Ascending aorta (tissue), 2 donors: ENCODE measurements at places on chromosomes 2 and 18. TPM values are rescaled to one million over a fixed set of nuclear protein-coding genes. Genes with fewer than 3 reads are reported as not detected.

GRCh38 chr2:21607572-21607971, 483.8 kb downstream of the TDRD15 start:
- no peaks in the 10 kb centered on the region for H3K4me1 ChIP-seq
- no peaks in the 10 kb centered on the region for H3K27me3 ChIP-seq
- no peak overlapping the region for H3K4me3 ChIP-seq
- H3K36me3 ChIP-seq, result no peaks in the 10 kb centered on the region
- DNase-seq, result no peak

GRCh38 chr2:207711750-207712530, 500 bp downstream of the CCNYL1 start:
- H3K4me3 ChIP-seq, result peak overlapping the region; percentile 75
- H3K36me3 ChIP-seq, result no peaks in the 10 kb centered on the region
- no peaks in the 10 kb centered on the region for H3K4me1 ChIP-seq

The SCYGR8 gene
- not detected for total RNA-seq

DNA sequence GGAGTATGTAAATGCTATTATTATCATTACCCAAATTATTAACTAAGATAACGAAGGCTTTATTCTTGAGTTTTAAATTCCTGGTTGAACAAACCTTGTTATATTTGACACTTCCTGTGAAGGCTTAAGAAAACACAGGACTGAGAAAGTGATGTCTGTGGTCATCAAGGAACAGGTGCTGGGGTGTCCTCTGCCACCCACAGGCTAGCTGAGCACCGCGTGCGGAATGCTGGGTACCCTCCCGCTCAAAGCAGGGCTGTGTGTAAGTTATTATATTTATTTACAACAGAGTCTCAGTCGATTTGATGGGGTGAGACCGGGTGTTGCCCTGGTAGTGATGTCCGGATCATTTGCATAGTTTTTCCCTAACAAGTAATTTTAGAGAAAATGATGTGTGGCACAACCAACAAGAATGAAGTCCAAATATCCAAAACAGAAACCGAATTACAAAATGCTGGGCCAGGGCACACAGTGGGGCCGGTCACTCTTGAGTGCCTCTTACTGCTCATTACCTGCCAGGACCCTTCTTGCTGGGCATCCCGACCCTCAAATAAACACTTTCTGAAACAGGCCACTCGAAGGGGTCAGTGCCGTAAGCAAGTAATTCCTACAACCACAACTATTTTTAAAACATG, 49.2 kb downstream of the TMEM18 start:
- no peaks in the 10 kb centered on the region for H3K36me3 ChIP-seq
- H3K4me3 ChIP-seq, result no peak overlapping the region
- H3K27me3 ChIP-seq, result no peaks in the 10 kb centered on the region
- H3K4me1 ChIP-seq, result no peaks in the 10 kb centered on the region
- DNase-seq, result no peak
- H3K27ac ChIP-seq, result no peak overlapping the region

DNA sequence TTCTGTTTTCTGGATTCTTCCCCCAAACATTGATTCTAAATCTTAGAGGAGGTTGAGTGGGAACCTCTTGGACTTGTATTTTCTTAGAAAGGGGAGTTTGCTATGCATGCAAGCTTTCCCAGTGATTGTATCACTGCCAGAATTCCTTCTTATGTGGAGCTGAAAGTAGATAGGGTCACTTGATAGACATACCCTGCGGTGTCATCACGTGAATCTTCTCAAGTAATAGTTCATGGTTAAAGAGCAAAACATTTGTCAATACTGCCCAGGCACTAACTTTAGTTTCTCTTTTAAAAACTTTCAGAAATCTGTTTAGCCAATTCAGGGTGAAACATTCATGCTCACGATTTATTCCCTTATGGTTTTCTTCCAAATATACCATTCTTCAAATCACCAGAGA, 6.4 kb downstream of the PMAIP1 start:
- H3K27me3 ChIP-seq, result no peaks in the 10 kb centered on the region
- no peaks in the 10 kb centered on the region for H3K4me1 ChIP-seq
- no peak overlapping the region for H3K27ac ChIP-seq

DNA sequence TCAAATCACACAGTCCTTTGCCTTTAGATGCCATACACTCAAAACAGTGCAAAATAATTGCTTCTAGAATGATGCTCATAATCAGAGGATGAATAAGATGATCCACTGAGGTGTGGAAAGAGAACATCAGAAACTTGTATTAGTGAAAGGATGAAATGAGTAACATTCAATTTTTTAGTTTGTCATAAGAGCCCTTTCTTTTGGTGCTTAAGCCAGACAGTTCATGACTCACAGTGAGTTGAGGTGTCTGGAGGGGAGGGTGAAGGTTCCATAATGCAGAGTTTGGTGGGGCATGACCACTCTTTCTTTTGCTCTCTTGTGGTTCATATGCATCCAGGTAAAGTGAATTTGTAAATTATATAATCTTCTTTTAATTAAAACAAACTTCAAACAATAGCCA, 415.0 kb upstream of the CELF4 start:
- H3K4me1 ChIP-seq, result no peaks in the 10 kb centered on the region
- H3K27me3 ChIP-seq, result no peaks in the 10 kb centered on the region
- H3K4me3 ChIP-seq, result no peak overlapping the region
- H3K27ac ChIP-seq, result no peak overlapping the region
- no peaks in the 10 kb centered on the region for H3K36me3 ChIP-seq

The HRH4 gene
- total RNA-seq, result not detected

The PLEKHA3 gene
- 4.8 TPM for total RNA-seq

The CYTIP gene
- total RNA-seq, result 5.5 TPM

The TTC32 gene
- total RNA-seq, result not detected

GRCh38 chr2:229980431-229981184, 58.3 kb downstream of the FBXO36 start:
- peak overlapping the region; percentile 31 for H3K27ac ChIP-seq
- no peaks in the 10 kb centered on the region for H3K36me3 ChIP-seq
- H3K4me1 ChIP-seq, result no peaks in the 10 kb centered on the region
- H3K4me3 ChIP-seq, result peak overlapping the region; percentile 17

DNA sequence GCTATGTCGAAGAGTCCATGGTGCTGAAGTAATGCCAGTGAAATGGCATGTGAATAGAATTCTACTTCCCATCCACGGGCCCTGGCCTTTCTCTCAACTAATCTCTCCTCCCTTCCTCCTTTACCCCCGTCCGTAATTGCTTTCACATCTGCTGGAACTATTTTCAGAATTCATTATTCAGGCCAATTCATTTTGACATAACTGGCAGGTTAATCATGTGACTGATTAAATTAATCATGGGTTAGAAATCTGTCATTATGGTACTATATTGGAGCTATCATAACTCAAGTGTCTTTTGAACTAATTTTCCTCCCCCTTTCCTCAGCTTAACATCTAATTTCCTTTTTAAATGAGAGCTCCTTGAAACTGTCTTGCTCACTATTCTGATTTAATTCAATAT, 66.9 kb downstream of the ZDBF2 start:
- no peaks in the 10 kb centered on the region for H3K36me3 ChIP-seq
- H3K4me1 ChIP-seq, result no peaks in the 10 kb centered on the region
- no peak overlapping the region for H3K4me3 ChIP-seq

The SLC9A2 gene
- total RNA-seq, result not detected

GRCh38 chr2:138831691-138832090, 51.5 kb upstream of the NXPH2 start:
- no peaks in the 10 kb centered on the region for H3K36me3 ChIP-seq
- no peak for DNase-seq
- no peak overlapping the region for H3K4me3 ChIP-seq
- no peak overlapping the region for H3K27ac ChIP-seq
- H3K27me3 ChIP-seq, result no peaks in the 10 kb centered on the region

GRCh38 chr18:10453261-10453805, 1.1 kb upstream of the APCDD1 start:
- H3K4me1 ChIP-seq, result peaks cover 20% of the 10 kb centered on the region
- no peaks in the 10 kb centered on the region for H3K36me3 ChIP-seq
- peak overlapping the region; percentile 63 for H3K4me3 ChIP-seq

- H3K4me3 ChIP-seq, result no peak overlapping the region
- H3K4me1 ChIP-seq, result no peaks in the 10 kb centered on the region
- DNase-seq, result no peak
Measured at GRCh38 chr2:17646081-17646554, 105.6 kb downstream of the VSNL1 start.

DNA sequence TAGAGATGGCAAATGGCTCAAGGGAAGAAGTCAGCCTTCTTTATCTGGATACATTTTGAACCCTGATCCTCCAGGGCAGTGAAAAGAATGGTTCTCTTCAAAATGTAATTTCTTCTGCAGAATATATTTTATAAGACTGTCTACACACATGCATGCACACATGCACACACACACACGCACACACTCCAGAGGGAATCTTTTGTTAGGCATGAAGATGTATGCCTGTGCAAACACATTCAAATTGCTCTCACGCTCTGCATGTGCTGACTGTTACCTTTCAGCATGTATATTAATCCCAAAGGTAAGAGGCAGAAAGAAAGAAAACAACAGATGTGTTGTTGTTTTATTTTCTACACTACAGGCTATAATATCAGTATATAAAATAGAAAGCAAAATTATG, 43.2 kb downstream of the SLC5A7 start:
- no peaks in the 10 kb centered on the region for H3K36me3 ChIP-seq
- no peak overlapping the region for H3K27ac ChIP-seq
- no peaks in the 10 kb centered on the region for H3K4me1 ChIP-seq
- no peak for DNase-seq
- no peaks in the 10 kb centered on the region for H3K27me3 ChIP-seq
- no peak overlapping the region for H3K4me3 ChIP-seq

The SERPINB4 gene
- not detected for total RNA-seq

- no peak overlapping the region for H3K27ac ChIP-seq
- H3K36me3 ChIP-seq, result no peaks in the 10 kb centered on the region
Measured at GRCh38 chr2:5373200-5373599, 319.0 kb upstream of the SOX11 start.

DNA sequence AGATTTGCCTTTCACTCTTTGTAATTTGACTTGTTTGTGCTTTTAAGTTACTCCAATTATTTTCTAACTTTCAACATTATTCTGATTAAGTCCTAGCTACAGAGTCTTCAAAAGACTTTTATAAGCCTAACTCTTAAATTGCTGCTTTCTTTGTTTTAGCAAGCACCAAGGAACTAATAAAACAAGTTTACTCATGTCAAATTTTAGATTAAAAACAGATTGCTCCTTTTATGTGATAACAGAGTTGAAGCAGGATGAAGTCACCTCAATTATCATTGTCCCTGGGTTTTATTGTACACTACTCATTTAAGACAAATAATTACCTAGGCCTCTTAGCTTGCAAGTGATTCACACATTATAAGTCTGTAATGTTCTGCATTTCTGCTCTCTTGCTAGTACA, 678.4 kb downstream of the ERBB4 start:
- H3K4me1 ChIP-seq, result no peaks in the 10 kb centered on the region
- no peak overlapping the region for H3K4me3 ChIP-seq
- no peak overlapping the region for H3K27ac ChIP-seq
- no peak for DNase-seq

The TOGARAM2 gene
- not detected for total RNA-seq

GRCh38 chr2:174124181-174124580, 124.2 kb downstream of the OLA1 start:
- H3K27me3 ChIP-seq, result no peaks in the 10 kb centered on the region
- H3K36me3 ChIP-seq, result no peaks in the 10 kb centered on the region
- no peak overlapping the region for H3K27ac ChIP-seq
- H3K4me1 ChIP-seq, result no peaks in the 10 kb centered on the region
- H3K4me3 ChIP-seq, result no peak overlapping the region
- no peak for DNase-seq

DNA sequence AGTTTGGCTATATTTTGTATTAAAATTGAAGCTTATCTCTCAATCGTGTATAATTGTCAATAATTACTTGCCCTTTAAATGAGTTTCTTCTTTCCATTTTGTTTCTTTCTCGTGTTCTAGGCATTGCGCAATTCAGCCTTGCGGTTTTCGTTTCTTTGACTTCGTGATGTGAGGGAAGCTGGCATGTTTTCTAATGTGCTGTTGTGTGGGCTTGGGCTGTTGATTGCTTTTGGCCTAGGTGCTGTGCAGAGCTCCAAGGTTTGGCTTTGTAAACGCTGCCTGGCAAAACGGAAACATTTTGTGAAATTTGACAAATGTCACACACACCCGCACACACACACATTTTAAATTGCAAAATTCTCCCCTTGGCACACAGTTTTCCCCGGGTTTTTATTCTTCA, 242.6 kb upstream of the TCF4 start:
- H3K4me1 ChIP-seq, result no peaks in the 10 kb centered on the region
- H3K36me3 ChIP-seq, result no peaks in the 10 kb centered on the region
- no peaks in the 10 kb centered on the region for H3K27me3 ChIP-seq
- no peak for DNase-seq

The ITGA6 gene
- 40.7 TPM for total RNA-seq

DNA sequence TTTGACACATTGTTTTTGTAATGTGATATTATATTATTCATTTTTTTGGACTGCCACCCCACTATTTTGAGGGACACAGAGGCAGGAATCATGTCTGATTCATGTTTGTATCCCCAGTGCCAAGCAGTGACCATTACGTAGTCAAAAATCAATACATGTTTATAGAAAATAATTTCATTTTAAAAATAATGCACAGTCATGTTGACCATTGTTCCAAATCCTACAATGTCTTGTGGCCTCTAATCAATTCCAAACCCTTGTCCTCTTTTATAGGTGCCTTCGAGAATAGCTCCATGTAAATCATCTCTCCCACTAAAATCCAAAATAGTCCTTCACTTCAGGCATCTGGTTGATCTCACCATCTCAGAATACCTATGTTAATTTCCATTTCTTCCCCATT, 454.7 kb downstream of the LRP1B start:
- DNase-seq, result no peak
- H3K36me3 ChIP-seq, result no peaks in the 10 kb centered on the region
- H3K4me1 ChIP-seq, result no peaks in the 10 kb centered on the region
- no peak overlapping the region for H3K27ac ChIP-seq
- no peak overlapping the region for H3K4me3 ChIP-seq
- no peaks in the 10 kb centered on the region for H3K27me3 ChIP-seq

DNA sequence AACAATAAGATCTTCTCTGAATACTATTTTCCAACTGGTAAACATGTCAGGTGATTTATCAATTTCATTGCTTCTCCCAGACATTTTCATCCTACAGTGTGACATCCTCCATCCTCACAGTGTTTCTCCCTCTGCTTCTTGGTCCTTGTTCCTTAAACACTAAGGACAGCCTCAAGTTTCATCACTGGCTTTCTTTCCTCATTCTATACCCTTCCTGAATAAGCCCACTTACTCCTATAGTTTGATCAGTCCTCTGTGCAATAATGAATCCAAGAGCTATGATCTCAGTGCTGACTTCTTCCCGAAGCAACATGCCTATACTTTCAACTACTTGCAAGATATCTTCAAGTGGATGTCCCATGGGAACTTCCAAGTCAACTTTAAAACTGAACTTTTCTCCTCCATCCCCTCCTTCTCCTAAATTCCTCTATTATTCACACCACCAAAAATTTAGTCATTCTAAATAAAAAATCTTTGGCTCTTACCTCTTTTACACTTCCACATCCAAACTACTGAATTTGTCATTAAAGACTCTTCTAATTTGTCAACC, 87.6 kb downstream of the FAM228A start:
- H3K4me1 ChIP-seq, result peaks cover 7% of the 10 kb centered on the region
- DNase-seq, result no peak
- no peaks in the 10 kb centered on the region for H3K27me3 ChIP-seq

DNA sequence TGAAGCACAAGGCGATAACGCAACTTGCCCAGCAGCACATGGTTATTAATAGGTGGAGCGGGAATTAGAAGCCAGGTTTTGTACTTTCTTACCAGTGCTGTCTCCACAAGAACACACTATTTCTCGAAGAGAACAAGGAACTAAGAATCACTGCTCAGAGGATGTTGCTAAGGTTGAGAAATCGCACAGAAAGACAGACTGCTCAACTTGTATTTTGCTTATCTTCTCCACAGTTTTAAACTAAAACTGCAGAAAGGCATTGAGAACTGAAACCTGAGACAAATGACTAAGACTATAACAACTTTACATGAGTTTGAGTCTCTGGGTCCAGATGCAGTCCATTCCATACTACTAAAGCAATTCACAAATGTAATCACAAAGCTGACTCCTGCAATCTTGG, 6.2 kb downstream of the PRKD3 start:
- no peaks in the 10 kb centered on the region for H3K27me3 ChIP-seq
- H3K36me3 ChIP-seq, result peaks cover 3% of the 10 kb centered on the region
- peak overlapping the region; percentile 9 for H3K4me3 ChIP-seq
- H3K4me1 ChIP-seq, result peaks cover 23% of the 10 kb centered on the region
